ENCODE measurements at places on chromosomes 12 and 14. TPM values are rescaled to one million over a fixed set of nuclear protein-coding genes. Genes with fewer than 3 reads are reported as not detected.

DNA sequence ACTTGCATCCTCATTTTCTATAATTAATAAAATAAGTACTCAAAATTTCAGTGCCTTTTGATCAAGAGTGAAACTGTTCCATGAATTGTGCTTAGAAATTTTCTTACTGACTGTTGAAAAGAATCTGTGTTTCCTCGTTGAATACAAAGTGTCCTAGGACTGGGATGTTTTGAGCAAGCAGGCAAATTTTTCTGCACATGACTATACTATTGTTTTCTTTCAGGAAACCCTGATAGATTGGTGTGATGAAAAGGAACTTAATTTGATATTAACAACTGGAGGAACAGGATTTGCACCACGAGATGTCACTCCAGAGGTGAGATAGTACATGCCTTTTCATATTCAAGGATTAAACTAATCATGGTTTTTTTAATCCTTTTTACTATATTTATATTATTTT is 316.3 kb downstream of the GPHN start:
- H3K27ac ChIP-seq = no peak overlapping the region
- no peak for DNase-seq
- H3K4me3 ChIP-seq = no peak overlapping the region
- H3K27me3 ChIP-seq = no peaks in the 10 kb centered on the region
- no peaks in the 10 kb centered on the region for H3K4me1 ChIP-seq

- peaks cover 4% of the 10 kb centered on the region for H3K4me1 ChIP-seq
- H3K27me3 ChIP-seq = no peaks in the 10 kb centered on the region
- peaks cover 32% of the 10 kb centered on the region for H3K36me3 ChIP-seq
- no peak overlapping the region for H3K27ac ChIP-seq
- no peak for DNase-seq
- no peak overlapping the region for H3K4me3 ChIP-seq
Observed at GRCh38 chr12:111664961-111665865, 20.5 kb downstream of the BRAP start.

DNA sequence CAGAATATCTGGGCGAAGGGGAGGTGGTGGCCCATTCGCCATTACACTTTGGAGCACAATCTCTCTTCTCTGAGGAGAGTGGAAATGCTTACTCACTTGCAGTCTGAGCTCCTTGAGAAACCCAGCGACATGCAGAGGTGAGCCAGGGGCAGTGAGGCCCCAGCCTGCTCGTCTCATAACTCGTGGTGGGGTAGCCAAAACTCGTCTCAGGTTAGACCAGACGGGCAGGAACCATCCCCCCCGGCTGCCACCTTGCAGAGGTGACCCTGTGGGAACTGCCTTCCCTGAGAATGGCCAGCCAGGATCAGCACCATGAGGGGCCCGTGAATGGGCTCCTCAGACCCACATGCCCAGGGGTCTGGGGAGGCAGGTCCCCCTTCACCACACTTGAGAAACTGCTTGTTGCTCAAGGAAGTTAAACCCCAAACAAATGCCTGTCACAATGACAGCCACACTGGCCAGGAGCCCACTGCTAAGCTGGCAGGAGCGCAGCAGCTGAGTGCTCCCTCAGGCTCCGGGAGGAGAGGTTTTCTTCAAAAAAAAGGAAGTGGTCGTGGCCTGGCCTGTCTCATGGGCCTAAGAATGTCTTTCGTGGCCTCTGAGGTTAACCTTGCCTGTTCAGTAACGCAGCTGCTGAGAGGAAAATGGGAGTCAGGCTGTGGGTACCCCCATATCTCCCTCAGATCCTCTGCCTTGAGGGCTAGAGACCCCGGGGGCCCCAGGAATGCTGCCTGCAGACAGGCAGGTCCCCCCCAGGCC is 9.2 kb upstream of the ALDH2 start:
- peak; percentile 34 for DNase-seq
- H3K36me3 ChIP-seq = peaks cover 5% of the 10 kb centered on the region
- peaks cover 14% of the 10 kb centered on the region for H3K4me1 ChIP-seq
- peaks cover 2% of the 10 kb centered on the region for H3K27me3 ChIP-seq
- H3K4me3 ChIP-seq = no peak overlapping the region
- H3K27ac ChIP-seq = peak overlapping the region; percentile 71

GRCh38 chr12:95548539-95549391 is 2.5 kb downstream of the USP44 start:
- peaks cover 42% of the 10 kb centered on the region for H3K4me1 ChIP-seq
- H3K36me3 ChIP-seq = peaks cover 9% of the 10 kb centered on the region
- peak overlapping the region; percentile 82 for H3K4me3 ChIP-seq
- peak overlapping the region; percentile 78 for H3K27ac ChIP-seq
- DNase-seq = peak; percentile 71

GRCh38 chr12:19683178-19683927 is 244.1 kb downstream of the AEBP2 start:
- no peak for DNase-seq
- H3K4me1 ChIP-seq = peaks cover 36% of the 10 kb centered on the region
- no peak overlapping the region for H3K27ac ChIP-seq
- H3K27me3 ChIP-seq = no peaks in the 10 kb centered on the region

GRCh38 chr14:104155513-104155912 is 17.1 kb downstream of the KIF26A start:
- no peaks in the 10 kb centered on the region for H3K36me3 ChIP-seq
- no peak overlapping the region for H3K27ac ChIP-seq
- DNase-seq = no peak
- H3K27me3 ChIP-seq = no peaks in the 10 kb centered on the region
- H3K4me1 ChIP-seq = no peaks in the 10 kb centered on the region
- H3K4me3 ChIP-seq = no peak overlapping the region

Gene NOVA1
- not detected for total RNA-seq

- H3K4me3 ChIP-seq = no peak within 1 kb of the TSS
- no peaks in the 10 kb centered on the region for H3K36me3 ChIP-seq
- no peak for DNase-seq
Observed at GRCh38 chr14:57865403-57866198, at the start of gene SLC35F4. Gene SLC35F4, minus strand, starts transcription at chr14:57866092.

Gene TMBIM4
- total RNA-seq = 45.8 TPM

GRCh38 chr14:58923751-58924405 is 264.6 kb upstream of the DAAM1 start:
- no peak for DNase-seq
- H3K4me3 ChIP-seq = no peak overlapping the region
- H3K4me1 ChIP-seq = no peaks in the 10 kb centered on the region
- peaks cover 8% of the 10 kb centered on the region for H3K27me3 ChIP-seq

DNA sequence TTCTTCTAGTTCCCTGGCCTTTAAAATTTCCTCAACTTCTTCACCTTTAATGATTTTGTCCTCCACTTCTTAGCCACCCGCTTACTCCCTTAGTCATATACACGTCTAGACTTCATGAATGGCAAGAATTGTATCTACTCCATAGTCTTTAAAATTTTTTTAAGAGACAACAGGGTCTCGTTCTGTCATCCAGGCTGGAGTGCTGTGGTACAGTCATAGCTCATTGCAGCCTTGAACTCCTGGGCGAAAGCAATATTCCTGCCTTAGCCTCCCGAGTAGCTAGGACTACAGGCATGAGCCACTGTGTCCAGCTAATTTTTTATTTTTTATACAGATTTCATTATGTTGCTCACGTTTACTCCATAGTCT is 47.9 kb downstream of the BBS10 start:
- H3K36me3 ChIP-seq = no peaks in the 10 kb centered on the region
- DNase-seq = no peak
- no peaks in the 10 kb centered on the region for H3K27me3 ChIP-seq
- no peak overlapping the region for H3K4me3 ChIP-seq
- H3K4me1 ChIP-seq = peaks cover 3% of the 10 kb centered on the region

Gene PELI2
- 3.4 TPM for total RNA-seq

GRCh38 chr12:24360907-24361306 is 411.4 kb upstream of the SOX5 start:
- H3K27me3 ChIP-seq = no peaks in the 10 kb centered on the region
- no peak overlapping the region for H3K27ac ChIP-seq
- no peaks in the 10 kb centered on the region for H3K4me1 ChIP-seq
- no peak for DNase-seq
- no peaks in the 10 kb centered on the region for H3K36me3 ChIP-seq

DNA sequence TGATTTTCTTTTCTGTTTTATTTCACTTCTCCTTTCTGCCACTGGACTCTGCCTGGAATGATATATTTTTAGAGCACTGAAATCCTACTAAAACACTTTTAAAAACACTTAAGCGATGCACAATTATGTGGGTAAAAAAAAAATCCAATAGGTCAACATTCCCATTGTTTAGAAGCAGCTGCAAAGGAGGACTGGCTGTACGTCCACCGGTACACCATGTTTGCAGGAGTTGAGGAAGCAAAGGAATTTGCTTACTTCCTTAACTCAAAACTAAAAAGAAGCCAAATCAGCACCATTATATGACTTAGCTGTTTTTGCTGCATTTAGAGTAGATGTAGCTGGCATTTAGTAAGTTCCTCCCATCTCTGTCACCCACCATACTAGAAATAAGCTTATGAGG is 186.8 kb upstream of the TMTC1 start:
- no peaks in the 10 kb centered on the region for H3K4me1 ChIP-seq
- no peak overlapping the region for H3K4me3 ChIP-seq
- DNase-seq = no peak
- H3K27ac ChIP-seq = no peak overlapping the region
- no peaks in the 10 kb centered on the region for H3K27me3 ChIP-seq

Gene ARMH4
- total RNA-seq = not detected

Gene IFNG-AS1
- 0.25 TPM for total RNA-seq

GRCh38 chr14:30283822-30284446 is 275.0 kb upstream of the G2E3 start:
- no peaks in the 10 kb centered on the region for H3K27me3 ChIP-seq
- H3K4me3 ChIP-seq = no peak overlapping the region
- no peaks in the 10 kb centered on the region for H3K4me1 ChIP-seq

DNA sequence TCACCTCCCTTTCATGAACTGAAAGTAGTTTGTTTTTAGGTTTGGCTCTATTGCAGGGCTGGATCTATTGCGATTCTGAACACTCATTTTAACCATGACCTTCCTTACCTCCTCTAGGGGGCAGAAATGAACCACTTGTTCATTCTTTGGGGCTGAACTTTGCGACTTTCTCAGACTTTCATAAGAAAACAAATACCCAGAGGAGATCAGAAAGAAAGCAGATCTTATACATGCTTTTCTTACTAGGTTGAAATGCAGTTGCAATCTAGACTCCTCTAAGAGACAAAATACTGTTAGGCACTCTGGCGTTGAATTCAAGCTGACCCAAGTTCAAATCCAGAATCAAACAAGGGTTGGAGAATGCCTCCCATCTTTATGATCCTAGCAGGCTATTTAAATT is 32.6 kb upstream of the PLEKHG3 start:
- H3K4me1 ChIP-seq = peaks cover 7% of the 10 kb centered on the region
- H3K27ac ChIP-seq = no peak overlapping the region
- DNase-seq = no peak
- H3K27me3 ChIP-seq = no peaks in the 10 kb centered on the region

GRCh38 chr14:69044296-69044695 is 65.2 kb upstream of the ACTN1 start:
- no peak for DNase-seq
- H3K4me1 ChIP-seq = peaks cover 6% of the 10 kb centered on the region
- no peak overlapping the region for H3K27ac ChIP-seq
- no peak overlapping the region for H3K4me3 ChIP-seq
- H3K36me3 ChIP-seq = no peaks in the 10 kb centered on the region

Gene EEF1AKMT3
- 4.3 TPM for total RNA-seq

DNA sequence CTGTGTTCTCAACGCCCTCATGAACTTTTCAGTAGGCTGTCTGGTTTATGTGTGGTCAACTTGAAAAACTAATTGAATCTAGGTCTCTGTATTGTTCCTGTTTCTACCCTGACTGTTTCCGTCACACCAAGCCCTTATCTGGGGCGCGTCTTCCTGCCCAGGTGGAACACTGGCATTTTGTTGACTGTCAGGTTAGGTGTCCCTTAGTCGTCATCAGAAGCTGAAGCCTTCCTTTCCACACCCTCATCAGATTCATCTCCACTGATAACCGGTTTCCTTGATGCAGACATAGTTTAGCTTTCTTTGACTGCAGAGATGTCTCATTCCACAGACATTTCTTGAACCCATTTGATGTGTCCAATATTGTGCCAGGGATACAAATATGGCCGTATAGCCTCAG is 96.5 kb downstream of the DUSP16 start:
- H3K4me3 ChIP-seq = no peak overlapping the region
- no peaks in the 10 kb centered on the region for H3K27me3 ChIP-seq
- H3K4me1 ChIP-seq = peaks cover 80% of the 10 kb centered on the region
- DNase-seq = peak; percentile 69

DNA sequence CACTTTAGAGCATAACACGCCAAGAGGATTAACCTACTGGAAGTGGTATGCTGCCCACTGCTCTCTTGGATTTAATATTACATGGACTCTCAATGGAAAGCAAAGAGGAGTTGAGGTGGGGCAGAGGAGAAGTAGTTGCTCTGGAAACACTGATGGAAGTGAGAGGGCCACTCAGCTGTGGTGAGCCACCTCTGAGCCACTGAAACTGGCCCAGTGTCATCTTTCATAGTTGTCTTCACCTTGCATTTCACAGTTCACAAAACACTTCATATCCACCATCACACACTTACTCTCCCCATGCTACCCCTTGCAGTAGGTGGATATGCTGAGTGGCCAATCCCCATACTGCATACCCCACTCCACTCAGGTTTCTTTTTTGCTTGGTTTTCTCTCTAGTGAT is 12.2 kb upstream of the PCED1B start:
- peak overlapping the region; percentile 22 for H3K27ac ChIP-seq
- H3K36me3 ChIP-seq = no peaks in the 10 kb centered on the region
- peak; percentile 55 for DNase-seq
- H3K4me1 ChIP-seq = peaks cover 14% of the 10 kb centered on the region
- no peaks in the 10 kb centered on the region for H3K27me3 ChIP-seq

- H3K36me3 ChIP-seq = peaks cover 28% of the 10 kb centered on the region
- H3K4me1 ChIP-seq = peaks cover 24% of the 10 kb centered on the region
- peak; percentile 91 for DNase-seq
- H3K4me3 ChIP-seq = peak within 1 kb of the TSS; percentile 93
Observed at GRCh38 chr14:24093901-24094840, at the start of gene PCK2. Gene PCK2, plus strand, starts transcription at chr14:24094311. Its CDS starts 95 bp downstream, at chr14:24094406.

Gene KIF5A
- 1.3 TPM for total RNA-seq

- H3K27me3 ChIP-seq = peaks cover 58% of the 10 kb centered on the region
- H3K36me3 ChIP-seq = no peaks in the 10 kb centered on the region
- no peak for DNase-seq
- H3K4me1 ChIP-seq = peaks cover 2% of the 10 kb centered on the region
Observed at GRCh38 chr12:54059668-54060067, 6.0 kb downstream of the HOXC4 start.

DNA sequence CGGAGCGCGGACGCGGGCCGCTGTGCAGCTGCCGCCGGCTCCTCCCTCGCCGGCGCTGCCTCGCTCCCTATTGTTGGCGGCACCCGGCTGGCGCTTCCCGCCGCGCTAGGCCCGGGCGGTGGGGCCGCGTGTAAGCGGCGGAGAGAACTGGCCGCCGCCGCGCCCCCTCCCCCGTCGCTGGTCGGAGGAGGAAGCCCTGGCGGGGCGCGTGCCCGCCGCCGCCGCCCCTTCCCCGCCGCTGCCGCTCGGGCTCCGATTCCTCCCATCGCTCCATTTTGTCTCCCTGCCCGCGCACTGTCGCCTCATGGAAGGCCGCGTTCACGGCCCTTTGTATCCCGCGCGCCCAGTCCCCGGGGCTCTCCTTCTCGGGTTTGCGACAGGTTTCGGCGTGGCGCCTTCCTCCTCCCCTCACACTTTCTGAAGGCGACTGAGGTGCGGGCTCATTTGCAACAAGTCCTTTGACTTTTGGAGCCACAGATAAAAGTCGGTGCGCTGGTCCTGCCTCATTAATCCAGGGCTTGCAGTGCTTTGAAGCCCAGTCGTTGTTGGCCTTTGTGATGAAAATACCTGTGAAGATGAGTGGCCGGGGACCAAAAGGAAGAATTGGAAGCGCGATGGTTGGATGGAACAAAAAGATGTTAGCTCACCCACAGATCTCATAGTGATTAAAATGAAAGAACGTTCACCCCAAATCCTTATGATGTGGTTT is 707 bp downstream of the CPSF6 start:
- peak overlapping the region; percentile 99 for H3K4me3 ChIP-seq
- H3K36me3 ChIP-seq = peaks cover 30% of the 10 kb centered on the region
- DNase-seq = peak; percentile 55

Gene KRT74
- not detected for total RNA-seq
